Adrenal gland (tissue), 19 donors: ENCODE measurements at places on chromosomes 16 and 17. TPM values are rescaled to one million over a fixed set of nuclear protein-coding genes. Genes with fewer than 3 reads are reported as not detected.

GRCh38 chr17:39772415-39772814 is 34.7 kb downstream of the GRB7 start:
- no peak for DNase-seq

DNA sequence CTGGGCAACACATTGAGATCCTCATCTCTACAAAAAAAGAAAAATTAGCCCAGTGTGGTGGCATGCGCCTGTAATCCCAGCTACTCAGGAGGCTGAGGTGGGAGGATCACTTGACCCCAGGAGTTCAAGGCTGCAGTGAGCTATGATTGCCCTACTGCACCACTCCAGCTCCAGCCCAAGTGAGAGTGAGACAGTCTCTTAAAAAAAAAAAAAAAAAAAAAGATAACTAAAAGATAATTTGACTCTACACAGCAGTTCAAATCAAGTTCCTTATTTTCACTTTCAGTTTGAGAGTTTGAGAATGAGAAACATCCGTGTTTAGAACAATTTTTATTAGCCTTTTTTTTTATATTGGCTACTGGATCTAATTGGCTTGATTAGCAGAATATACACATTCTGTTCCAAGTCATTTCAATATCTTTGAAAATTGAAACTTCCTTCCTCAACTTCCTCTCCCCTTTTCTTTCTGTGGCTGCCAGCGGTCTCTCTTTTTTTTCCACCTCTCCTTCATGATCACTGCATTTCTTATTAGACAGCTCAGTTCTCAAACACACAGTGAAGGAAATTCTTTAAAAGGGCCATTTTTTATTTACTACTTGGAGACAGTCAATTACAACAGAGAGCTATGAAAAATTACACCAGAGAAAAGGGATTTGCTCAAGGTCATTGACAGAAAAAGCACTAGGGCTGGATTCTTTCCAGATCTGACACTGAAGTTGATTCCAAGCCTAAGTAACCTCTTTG is 4.5 kb upstream of the ACSF2 start:
- DNase-seq = no peak

GRCh38 chr17:59641799-59642484 is 22.2 kb downstream of the CLTC start:
- DNase-seq = no peak

GRCh38 chr16:85123891-85124635 is 11.8 kb upstream of the CIBAR2 start:
- DNase-seq = peak; percentile 43

DNA sequence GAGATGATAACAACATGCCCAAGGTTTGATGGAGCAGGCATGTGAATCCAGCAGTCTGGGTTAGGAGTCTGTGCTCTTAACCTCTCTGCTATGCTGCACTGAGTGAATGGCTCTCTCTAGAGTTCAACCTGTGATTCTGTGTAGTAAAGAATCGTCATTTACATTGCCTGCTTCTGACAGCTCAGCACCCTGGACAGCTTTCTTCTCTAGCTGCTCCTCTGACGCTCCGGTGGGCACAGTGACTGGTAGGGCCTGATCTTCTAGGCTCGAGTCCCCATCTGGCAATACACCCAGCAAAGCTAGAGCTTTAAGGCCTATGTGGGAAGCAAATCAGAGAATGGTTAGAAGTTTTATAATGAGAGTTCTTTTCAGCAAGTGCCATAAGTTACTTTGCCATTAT is 85.3 kb upstream of the ATP2A3 start:
- no peak for DNase-seq

DNA sequence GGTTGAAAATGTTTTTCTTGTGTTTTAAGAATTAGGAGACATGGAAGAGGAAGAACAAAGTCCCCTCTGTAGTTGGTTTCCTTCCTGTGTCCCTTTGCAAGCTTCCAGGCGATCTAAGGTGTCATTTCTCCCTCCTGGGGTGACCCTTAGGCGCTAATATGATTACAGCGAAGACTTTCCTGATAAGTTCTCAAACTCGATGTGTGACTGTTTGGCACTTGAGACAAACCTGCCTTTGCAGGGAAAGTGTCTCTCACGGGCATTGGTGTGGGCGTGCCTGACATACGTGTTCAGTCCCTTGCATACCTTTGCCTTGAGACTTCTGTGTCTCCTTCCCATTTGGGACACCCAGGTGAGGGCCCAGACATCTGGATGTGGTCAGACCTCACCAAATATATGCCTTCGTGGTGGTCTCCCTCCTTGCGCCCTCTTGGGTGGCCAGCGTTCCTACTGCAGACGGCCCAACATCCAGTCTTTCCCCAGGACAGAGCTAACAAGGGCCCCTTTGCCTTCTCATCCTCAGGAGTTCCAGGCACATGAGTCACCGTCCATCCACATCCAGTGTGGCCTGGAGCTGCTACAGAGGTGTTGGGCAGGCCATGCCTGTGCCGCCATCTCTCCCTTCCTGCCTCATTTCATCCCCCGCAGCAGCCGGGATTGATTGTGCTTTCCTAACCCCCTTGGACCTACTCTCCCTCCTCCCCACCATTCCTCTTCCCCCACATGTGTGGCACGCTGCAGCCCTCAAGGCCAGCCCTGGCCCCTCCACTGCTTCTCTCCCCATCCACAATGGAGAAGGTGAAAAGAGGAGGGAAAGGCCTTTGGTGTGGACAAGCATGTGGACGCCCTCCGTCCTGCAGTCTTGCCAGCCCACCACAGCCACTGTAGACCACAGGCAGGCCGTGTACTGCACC is 3.1 kb upstream of the JPT2 start:
- no peak for DNase-seq

- DNase-seq = no peak
Measured at GRCh38 chr17:40351359-40352236, 12.9 kb downstream of the GJD3 start.

- DNase-seq = peak; percentile 48
Measured at GRCh38 chr17:30586818-30587595, 109.8 kb downstream of the GOSR1 start.

DNA sequence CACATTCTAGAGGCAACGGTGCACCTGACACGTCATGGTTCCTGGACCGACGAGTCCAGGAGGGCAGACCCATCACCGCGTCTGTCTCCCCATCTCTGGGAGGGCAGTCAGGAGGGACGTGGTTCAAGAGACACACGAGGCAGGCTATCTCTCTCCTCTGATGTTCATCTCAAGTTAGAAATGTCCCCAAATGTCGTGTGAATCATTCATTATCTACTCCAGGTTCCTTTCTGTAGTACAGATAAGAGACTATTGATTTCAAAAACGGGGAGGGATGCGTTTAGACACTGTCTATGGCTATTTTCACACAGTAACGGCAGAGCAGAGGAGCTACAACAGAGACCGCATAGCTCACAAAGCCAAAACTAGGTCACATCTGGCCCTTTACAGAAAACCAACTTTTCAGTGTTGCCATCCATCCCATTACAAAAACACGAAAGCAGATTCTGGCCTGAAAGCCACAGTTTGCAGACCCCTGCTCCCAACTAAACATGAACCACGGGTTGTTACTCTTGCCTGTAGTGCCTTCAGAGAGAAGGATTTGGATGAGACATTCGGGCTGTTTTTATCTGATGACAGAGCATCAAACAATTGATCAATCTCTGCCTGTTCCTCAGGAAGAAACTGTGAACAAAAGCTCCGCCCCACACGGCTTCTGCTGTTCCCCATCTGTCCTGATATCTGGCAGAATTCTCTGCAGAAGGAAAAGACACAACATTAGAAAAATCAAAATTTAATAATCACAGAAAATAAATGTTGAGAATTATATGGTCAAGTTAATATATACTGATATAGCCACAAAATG is 6.8 kb downstream of the MEAK7 start:
- no peak for DNase-seq

GRCh38 chr17:63821804-63822203 is 5.4 kb upstream of the PSMC5 start:
- no peak for DNase-seq

GRCh38 chr17:62715882-62716390 is 88.5 kb downstream of the MRC2 start:
- no peak for DNase-seq

DNA sequence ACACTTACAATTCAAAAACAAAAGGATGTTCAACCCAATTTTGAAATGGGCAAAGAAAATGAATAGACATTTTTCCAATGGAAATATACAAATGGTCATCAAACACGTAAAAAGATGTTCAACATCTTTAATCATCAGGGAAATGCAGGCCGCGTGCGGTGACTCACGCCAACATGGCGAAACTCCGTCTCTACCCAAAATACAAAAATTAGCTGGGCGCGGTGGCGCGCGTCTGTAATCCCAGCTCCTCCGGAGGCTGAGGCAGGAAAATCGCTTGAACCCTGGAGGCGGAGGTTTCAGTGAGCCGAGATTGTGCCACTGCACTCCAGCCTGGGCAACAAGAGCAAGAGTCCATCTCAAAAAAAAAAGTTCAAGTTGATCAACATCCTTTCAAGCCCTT is 1.8 kb upstream of the CLUAP1 start:
- no peak for DNase-seq

DNA sequence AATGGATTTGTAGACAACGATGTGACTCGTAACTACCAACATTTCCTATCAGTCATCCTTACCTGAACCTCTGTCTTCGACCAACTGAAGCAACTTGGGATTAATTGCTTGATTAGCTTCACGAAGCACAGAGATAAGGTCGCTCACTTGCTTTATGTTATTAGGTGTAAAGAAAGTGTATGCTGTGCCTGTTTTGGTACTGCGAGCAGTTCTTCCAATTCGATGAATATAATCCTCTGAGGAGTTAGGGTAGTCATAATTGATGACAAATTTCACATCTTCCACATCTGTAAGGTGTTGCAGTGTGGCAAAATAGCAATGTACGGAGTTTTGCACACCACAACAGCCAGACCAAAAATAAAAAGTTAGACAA is 3.6 kb upstream of the POLG2 start:
- no peak for DNase-seq

- DNase-seq = peak; percentile 51
Measured at GRCh38 chr16:8720080-8720966, 45.9 kb downstream of the ABAT start.

DNA sequence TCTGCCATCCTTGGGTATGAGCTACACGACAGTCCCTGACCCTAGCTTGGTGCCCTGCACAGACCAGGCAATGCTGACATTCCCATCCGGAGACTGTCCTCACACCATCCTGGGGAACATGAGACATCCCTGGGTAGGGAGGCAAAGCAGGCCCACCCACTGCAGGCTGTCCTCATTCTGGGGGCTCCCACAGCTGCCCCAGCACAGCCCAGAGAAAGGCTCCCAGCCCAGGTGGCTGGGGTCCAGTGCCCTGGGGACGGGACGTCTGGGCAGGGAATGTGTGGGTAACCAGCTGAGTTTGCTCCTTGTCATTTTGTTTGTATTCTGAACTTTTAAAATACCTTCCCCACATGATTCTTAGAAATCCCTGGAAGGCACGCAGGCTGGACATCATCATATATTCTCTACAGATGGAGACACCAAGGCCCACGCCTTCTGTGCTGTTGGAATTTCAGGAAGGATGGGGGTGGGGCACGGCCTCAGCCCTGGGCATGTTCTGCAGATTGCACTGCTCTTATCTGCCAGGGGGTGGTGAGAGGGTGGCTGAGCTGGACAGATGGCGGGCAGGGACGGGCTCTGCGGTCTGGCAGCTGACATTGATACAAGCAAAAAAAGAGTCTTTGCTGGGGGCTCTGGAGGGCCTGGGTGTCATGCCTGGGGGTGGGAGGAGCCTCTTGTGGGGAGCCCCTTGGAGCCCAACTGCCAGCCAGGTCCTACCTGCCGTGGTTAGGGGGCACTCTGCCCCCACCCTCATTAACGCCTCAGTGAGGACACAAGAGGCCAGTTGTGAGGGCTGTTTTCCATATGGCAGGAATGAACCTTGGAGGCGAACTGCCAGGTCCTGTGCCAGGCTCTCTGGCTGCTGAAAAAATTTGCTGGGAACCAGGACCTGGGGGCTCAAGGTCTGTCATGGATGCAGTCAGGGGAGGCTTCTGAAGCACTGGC is 28.4 kb downstream of the LRRC75A start:
- DNase-seq = peak; percentile 75

DNA sequence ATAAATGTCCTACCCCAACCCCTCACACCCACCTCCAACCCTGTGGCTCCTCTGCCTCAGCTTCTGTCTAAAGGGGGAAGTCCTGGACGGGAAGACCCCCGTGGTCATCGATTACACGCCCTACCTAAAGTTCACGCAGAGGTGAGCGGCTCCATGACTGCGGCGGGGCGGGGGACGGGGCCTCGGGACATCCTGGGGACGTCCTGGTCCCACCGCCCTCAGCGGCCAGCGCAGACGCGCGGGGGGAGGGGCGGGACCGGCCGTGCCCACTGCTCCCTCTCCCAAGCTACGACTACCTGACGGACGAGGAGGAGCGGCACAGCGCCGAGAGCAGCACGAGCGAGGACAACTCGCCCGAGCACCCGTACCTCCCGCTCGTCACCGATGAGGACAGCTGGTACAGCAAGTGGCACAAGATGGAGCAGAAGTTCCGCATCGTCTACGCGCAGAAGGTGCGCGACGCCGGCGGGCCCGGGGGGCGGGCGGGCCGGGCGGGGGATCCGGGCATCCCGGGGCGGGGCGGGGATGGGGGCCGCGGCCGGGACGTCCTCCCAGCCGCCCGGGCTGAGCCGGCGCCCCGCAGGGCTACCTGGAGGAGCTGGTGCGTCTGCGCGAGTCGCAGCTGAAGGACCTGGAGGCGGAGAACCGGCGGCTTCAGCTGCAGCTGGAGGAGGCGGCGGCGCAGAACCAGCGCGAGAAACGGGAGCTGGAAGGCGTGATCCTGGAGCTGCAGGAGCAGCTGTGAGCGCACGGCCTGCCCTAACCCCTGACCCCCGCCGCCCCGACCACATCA is 6.7 kb downstream of the RUNDC3A start:
- no peak for DNase-seq

GRCh38 chr16:9258423-9259051 is 167.1 kb downstream of the HAPSTR1 start:
- DNase-seq = no peak

The CHMP6 gene
- total RNA-seq = 32.0 TPM

The TCAP gene
- total RNA-seq = 0.84 TPM

The SMIM36 gene
- total RNA-seq = not detected

The CEP112 gene
- 10.4 TPM for total RNA-seq
